SW480 (cell line): ENCODE measurements at places on chromosomes 16 and 17.

GRCh38 chr16:57690782-57691471, 3.7 kb upstream of the DRC7 start:
- DNase-seq, result no peak

GRCh38 chr17:3957735-3958599, 6.3 kb downstream of the ATP2A3 start:
- DNase-seq, result no peak

GRCh38 chr17:5565808-5566207, 18.5 kb downstream of the NLRP1 start:
- DNase-seq, result no peak

- DNase-seq, result no peak
Measured at GRCh38 chr16:17265154-17265553, 205.6 kb downstream of the XYLT1 start.

- no peak for DNase-seq
Measured at GRCh38 chr17:30599428-30600059, 122.3 kb downstream of the GOSR1 start.

DNA sequence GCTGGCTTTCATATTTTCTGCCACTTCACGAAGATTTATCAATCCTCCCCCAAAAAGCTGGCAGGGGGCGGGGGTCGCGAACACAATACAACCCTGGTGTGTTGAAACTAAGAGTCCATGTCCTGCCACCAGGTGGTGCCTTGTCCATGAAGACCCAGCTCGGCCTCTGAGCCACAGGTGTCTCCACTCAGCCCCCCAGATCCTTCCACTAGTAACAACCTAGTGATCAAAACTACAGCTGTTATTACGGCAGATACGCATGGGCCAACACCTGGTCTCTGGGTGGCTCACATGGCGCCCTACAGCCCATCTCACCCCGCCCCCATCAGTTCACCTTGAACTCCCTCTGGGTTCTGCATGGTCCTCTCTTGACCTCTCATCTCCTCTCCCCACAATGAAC, 27.7 kb downstream of the USP7 start:
- no peak for DNase-seq
